ENCODE measurements at places on chromosomes 11 and 22. TPM values are rescaled to one million over a fixed set of nuclear protein-coding genes. Genes with fewer than 3 reads are reported as not detected.

MS4A3 gene
- total RNA-seq: not detected

PPP1CA gene
- 207 TPM for total RNA-seq

KMT5B gene
- 15.4 TPM for total RNA-seq

APOA1 gene
- not detected for total RNA-seq

ARHGAP20 gene
- not detected for total RNA-seq

MRGPRX4 gene
- total RNA-seq: not detected

MS4A14 gene
- not detected for total RNA-seq

TRABD gene
- 52.2 TPM for total RNA-seq

TYR gene
- total RNA-seq: 0.04 TPM

EIF3F gene
- total RNA-seq: 274 TPM

FERMT3 gene
- 0.75 TPM for total RNA-seq

CFAP300 gene
- total RNA-seq: 3.5 TPM

KIF18A gene
- total RNA-seq: 16.8 TPM

B4GALNT4 gene
- total RNA-seq: 12.7 TPM

CELF1 gene
- total RNA-seq: 93.3 TPM

JOSD1 gene
- total RNA-seq: 55.9 TPM

KBTBD3 gene
- 4.3 TPM for total RNA-seq

SLC37A2 gene
- total RNA-seq: 14.9 TPM

ANO1 gene
- total RNA-seq: 71.4 TPM

APOBEC3C gene
- total RNA-seq: 28.9 TPM

CCDC90B gene
- 53.4 TPM for total RNA-seq

SYT13 gene
- not detected for total RNA-seq

MAPK11 gene
- total RNA-seq: 4.6 TPM

C11orf52 gene
- total RNA-seq: 1.2 TPM

FXYD2 gene
- total RNA-seq: not detected

LARGE1 gene
- 8.8 TPM for total RNA-seq

CASP1 gene
- 47.5 TPM for total RNA-seq

LIPT2 gene
- total RNA-seq: 1.9 TPM

SYT12 gene
- 0.10 TPM for total RNA-seq

SLC22A12 gene
- not detected for total RNA-seq

OR5D14 gene
- total RNA-seq: not detected

FOLR1 gene
- total RNA-seq: not detected

APOC3 gene
- not detected for total RNA-seq

P2RY6 gene
- not detected for total RNA-seq

SLC22A6 gene
- total RNA-seq: not detected

PLAAT5 gene
- not detected for total RNA-seq

BIK gene
- 11.8 TPM for total RNA-seq

WNT7B gene
- 41.8 TPM for total RNA-seq

PANX2 gene
- total RNA-seq: 1.0 TPM

A4GALT gene
- 11.7 TPM for total RNA-seq

ACR gene
- not detected for total RNA-seq

VWCE gene
- 0.48 TPM for total RNA-seq

MMP10 gene
- 5.2 TPM for total RNA-seq

CARD16 gene
- total RNA-seq: 11.6 TPM

MS4A15 gene
- not detected for total RNA-seq

Data from foreskin keratinocyte (primary cell).